ENCODE measurements at places on chromosomes 11 and 22. TPM values are rescaled to one million over a fixed set of nuclear protein-coding genes. Genes with fewer than 3 reads are reported as not detected.

DNA sequence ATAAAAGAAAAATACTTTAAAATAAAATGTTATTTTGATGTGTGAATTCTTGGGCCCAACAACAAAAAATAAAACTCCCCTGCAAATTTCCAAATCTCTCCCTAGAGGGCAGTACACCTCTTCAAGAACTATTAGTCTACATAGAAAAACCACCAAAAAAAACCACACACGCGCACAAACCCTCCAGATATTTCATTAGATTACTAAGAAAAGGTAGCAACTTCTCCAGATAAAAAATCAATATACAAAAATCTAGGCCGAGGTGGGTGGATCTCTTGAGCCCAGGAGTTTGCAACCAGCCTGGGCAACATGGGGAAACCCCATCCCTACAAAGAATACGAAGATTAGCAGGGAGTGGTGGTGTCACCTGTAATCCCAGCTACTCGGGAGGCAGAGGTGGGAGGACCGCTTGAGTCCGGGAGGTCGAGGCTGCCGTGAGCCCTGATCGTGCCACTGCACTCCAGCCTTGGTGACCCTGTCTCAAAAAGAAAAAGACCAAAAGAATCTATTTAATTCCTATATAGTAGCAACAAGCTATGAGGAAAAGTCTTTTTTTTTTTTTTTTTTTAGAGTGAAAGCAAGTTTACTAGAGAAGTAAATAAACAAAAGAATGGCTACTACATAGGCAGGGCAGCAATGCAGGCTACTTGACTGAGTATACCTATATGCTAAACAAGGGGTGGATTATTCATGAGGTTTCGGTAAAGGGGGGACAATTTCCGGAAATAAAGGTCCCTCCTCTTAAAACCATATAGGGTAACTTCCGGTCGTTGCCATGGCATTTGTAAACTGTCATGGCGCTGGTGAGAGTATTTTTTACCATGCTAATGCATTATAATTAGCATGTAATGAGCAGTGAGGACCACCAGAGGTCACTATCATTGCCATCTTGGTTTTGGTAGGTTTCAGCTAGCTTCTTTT, 13.1 kb downstream of the B3GNT6 start:
- DNase-seq = peak; percentile 57

GRCh38 chr11:46719048-46719542, at the start of gene F2:
Gene F2, plus strand, starts transcription at chr11:46719213. Its CDS starts 23 bp downstream, at chr11:46719236.
- no peak for DNase-seq

- DNase-seq = no peak
These were observed 45.7 kb downstream of the PACS1 start for GRCh38 chr11:66115638-66116301.

GRCh38 chr22:19971276-19972124, 29.9 kb upstream of the TXNRD2 start:
- DNase-seq = no peak

CHRNA10 gene
- total RNA-seq = 0.33 TPM

- DNase-seq = no peak
These were observed 92.9 kb upstream of the PARVA start for GRCh38 chr11:12284316-12285050.

YWHAH gene
- total RNA-seq = 99.4 TPM

SLC37A2 gene
- 0.67 TPM for total RNA-seq

OR51B2 gene
- not detected for total RNA-seq

- DNase-seq = peak; percentile 33
These were observed 11.2 kb upstream of the PPP2R1B start for GRCh38 chr11:111777094-111778046.

MMP13 gene
- not detected for total RNA-seq

MYBPC3 gene
- not detected for total RNA-seq

C11orf87 gene
- total RNA-seq = not detected

SPON1 gene
- not detected for total RNA-seq

- no peak for DNase-seq
These were observed 714.9 kb upstream of the LUZP2 start for GRCh38 chr11:23781803-23782560.

GRCh38 chr22:39512026-39512425, 8.3 kb upstream of the ATF4 start:
- DNase-seq = no peak

DNA sequence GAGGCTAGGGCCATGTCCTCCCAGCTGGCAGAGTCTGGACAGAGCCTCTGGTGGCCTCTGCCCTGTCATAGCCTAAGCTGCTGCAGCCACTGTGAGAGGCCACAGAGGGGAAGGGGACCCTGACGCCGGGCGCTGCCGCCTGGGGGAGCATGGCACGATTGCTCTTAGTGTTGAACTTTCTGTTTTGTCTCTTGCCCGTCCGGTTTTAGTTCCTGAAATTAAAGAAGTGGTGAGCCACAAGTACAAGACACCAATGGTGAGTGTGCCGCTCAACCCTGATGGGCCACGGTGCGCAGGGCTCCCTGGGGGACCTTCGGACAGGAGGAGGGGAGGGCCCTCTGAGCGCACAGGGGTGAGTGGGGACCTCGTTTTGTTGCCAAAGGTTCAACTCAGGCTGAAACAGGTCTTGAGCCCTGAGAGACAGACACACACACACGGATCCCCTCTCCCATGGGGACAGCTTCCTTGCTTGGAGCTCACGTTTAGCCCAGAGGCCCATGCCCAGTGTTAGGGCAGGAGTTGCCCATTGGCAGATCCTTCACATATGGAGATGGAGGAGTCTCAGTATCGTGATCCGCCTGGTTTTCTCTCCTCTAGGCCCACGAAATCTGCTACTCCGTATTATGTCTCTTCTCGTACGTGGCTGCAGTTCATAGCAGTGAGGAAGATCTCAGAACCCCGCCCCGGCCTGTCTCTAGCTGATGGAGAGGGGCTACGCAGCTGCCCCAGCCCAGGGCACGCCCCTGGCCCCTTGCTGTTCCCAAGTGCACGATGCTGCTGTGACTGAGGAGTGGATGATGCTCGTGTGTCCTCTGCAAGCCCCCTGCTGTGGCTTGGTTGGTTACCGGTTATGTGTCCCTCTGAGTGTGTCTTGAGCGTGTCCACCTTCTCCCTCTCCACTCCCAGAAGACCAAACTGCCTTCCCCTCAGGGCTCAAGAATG, 23.8 kb downstream of the MYBPC3 start:
- no peak for DNase-seq

DNA sequence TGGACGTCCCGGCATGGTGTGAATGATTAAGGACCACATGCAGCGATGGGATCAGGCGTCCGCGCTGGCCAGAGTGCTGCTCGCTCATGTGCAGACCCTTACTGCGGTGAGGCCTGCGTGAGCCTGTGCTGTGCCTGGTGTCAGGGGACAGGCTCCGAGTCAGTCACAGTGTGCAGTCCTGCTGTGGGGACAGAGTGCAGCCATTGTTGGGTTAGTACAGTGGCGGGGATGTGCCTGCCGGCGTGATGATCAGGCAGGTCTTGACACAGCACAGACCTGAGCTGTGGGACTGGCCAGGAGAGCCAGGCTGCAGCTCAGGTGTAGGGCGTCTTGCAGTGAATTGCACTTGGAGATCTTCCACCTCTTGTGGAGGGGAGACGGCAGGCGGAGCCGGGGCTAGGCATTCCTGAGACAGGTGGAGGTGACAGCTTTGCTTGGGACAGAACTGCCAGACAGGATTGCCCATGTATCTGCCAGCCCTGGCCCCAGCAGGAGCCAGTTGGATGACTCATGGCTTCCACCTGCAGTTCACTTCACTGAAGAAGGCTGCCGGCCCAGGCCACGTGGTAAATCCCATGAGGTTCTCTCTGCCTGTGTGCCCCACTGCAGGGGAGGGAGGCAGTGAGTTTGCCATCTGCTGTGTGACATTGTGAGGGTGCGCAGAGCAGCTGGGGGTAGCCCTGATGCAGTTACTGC, 17.3 kb downstream of the TRMU start:
- DNase-seq = no peak

CCDC34 gene
- total RNA-seq = 6.9 TPM

DNA sequence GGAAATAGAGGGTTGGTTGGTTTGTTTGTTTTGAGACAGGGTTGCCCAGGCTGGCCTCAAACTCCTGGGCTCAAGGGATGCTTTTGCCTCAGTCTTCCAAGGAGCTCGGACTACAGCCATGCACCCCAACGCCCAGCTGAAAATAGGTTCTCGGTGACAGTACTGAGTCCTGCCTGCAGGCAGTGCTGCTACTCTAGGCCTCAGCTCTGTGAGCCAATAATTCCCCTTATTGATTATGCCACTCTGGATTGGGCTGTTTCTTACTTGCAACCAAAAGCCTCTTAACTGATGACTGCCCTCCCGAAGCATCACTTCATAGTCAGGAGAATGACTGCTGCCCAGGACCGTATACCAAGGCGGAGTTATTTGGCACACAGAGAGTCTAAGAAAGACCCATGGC, 1.2 kb upstream of the C11orf16 start:
- DNase-seq = no peak

DNA sequence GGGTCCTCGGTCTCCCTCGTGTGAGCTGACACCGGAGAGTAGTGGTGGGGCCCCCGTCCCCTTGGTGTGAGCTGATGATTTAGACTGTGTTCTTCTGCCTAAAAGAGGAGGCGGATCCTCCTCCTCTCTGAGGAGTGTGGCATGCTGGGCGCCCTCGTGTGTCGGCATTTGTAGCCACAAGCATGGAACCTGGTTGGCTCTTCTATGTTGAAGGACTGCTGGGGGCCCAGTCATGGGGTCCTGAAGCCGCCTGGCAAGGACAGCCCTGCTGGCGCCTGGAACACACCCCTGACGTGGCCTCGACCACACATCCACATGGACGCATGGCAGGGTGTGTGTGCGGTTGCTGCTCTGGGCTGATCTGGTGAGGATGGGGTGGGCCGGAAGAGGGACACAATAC, 50.2 kb downstream of the AP2A2 start:
- no peak for DNase-seq

DNA sequence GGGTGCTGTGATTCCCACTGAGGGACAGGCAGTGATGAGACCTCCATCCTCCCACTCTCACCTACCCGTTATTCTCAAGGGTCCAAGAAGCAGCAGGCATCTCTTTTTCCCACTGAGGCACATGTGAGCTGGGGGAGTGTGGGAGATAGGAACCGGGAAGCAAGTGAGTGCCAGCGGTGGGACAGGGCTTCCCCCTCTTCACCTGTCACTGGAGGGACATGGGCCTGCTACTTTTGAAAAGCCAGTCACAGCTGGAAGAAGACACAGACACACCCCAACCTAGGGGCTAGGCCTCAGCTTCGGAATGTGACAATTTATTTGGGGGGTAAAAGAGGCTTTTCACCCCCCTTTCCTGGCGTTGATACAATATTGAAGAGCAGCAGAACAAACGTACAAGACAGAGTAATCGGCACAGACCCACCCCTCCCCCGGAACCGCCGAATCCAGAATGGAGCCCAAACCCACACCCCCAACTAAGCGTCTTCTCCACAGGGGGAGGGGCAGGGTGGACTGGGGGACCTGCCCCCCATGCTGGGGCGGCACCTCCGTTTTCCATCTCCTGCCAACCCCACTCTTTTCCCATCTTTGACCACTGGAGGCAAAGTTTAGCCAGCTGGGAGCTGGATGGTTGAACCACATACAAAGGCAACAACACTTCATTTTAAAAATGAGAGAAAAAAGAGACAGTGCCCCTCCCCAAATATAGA, 10.7 kb downstream of the CBX6 start:
- no peak for DNase-seq

MRPL40 gene
- 45.6 TPM for total RNA-seq

DNA sequence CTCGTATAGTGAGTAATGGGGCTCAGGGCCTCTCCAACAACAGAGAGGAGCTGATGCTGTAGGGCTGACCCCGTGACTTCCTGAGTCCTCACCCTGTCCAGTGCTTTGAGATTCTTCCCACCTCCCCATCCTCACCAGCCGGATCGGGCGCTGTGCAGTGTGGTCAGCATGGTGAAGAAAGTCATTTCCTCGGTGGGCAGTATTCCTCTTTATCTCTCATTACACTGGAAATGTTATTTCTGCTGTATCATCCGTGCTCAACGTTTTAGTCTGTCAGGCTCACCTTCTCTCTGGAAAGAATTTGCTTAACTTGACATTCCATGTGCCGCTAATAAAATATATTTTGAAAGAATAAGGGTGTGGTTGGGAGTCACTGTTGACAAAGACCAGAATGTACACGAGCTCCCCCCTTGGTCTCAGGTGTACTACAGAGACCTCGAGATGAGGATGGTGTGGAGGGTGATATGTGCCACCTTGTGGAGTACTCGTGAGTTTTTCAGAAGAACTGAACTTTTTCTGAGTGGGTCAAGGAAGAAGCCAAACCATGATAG, 25.7 kb upstream of the SCGB1A1 start:
- DNase-seq = no peak

DNA sequence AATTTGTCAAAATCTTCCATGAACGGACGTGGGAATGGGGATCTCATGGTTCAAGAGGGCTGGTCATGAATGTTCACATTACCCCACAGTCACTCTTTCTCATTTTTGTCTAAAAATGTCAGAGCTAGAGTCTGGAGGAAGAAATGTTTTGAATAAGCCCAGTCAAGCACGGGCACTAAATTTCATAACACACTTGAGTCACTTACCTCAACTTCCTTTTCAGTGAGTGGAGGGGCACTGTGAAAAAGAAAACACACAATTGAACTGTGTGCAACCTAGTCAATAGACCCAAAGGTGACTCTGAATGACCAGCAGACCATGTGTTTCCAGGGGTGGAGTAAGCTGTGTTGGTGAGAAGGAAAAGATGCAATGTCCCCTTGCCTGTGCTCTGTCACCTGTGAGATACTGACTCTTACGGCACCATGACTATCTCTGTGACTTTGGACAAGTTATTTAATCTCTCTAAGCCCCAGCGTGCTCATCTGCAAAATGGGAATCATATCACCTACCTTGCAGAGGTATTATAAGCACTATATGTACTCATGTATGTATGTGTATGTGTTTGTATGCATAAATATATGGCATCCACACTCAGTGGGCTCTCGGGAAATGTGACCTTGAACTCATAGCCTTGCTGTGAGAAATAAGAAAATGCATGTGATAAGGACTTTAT, 38.2 kb upstream of the LYVE1 start:
- DNase-seq = peak; percentile 17

GRCh38 chr22:19674129-19674928, 40.0 kb upstream of the SEPTIN5 start:
- DNase-seq = no peak

DNA sequence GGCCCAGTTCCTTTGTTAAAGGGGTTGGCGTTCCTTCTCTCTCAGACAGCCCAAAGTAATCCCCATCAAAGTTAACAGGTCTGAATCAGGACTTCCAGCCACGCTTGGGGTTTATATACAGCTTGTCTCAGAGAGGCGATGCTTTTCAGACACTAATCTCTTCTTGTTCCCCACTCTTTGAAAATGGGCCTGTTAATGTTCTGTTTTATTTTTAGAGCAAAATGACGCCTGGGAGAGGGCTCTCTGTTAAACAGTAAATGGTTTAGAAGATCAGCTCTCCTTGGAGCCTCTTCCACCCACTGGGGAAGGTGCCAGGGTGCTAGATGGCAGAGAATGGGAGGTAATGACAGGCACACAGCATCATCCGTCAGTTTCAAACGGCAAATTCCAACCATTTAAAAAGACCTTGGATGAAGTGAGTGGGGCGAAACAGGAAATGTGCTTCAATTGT, 235.9 kb upstream of the NARS2 start:
- DNase-seq = no peak

GRCh38 chr22:45600790-45601730, 70.6 kb upstream of the ATXN10 start:
- DNase-seq = no peak
